Right atrium auricular region (tissue), 2 donors: ENCODE measurements at places on chromosomes 7 and 10. TPM values are rescaled to one million over a fixed set of nuclear protein-coding genes. Genes with fewer than 3 reads are reported as not detected.

ADRB1 gene
- total RNA-seq = 49.8 TPM

KLF14 gene
- not detected for total RNA-seq

NKX2-3 gene
- not detected for total RNA-seq

PNLIPRP2 gene
- not detected for total RNA-seq

MYL10 gene
- not detected for total RNA-seq

PCLO gene
- total RNA-seq = 6.3 TPM

FAM25C gene
- total RNA-seq = not detected

FOXP2 gene
- 2.0 TPM for total RNA-seq

ANKRD22 gene
- total RNA-seq = not detected

NEUROG3 gene
- not detected for total RNA-seq

MYH16 gene
- not detected for total RNA-seq

TMEM270 gene
- not detected for total RNA-seq

CTAGE4 gene
- 0.90 TPM for total RNA-seq

KLHDC10 gene
- total RNA-seq = 16.7 TPM

OR2A1 gene
- 0.28 TPM for total RNA-seq

MDFIC gene
- total RNA-seq = 35.0 TPM

DNA sequence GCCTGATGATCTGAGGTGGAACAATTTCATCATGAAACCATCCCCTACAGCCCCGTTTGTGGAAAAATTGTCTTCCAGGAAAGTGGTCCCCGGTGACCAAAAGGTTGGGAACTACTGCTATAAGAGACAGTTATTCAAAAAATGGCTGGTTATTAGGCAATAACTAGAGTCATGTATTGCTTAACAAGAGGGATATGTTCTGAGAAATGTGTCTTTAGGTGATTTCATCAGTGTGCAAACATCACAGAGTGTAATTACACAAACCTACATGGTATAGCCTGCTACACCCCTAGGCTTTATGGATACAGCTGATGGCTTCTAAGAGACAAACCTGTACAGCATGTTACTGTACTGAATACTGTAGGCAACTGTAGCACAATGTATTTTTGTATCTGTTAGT is 71.3 kb upstream of the CSTF2T start:
- DNase-seq = no peak

- DNase-seq = no peak
Observed at GRCh38 chr10:104253606-104254410, 884 bp upstream of the GSTO1 start.

DNA sequence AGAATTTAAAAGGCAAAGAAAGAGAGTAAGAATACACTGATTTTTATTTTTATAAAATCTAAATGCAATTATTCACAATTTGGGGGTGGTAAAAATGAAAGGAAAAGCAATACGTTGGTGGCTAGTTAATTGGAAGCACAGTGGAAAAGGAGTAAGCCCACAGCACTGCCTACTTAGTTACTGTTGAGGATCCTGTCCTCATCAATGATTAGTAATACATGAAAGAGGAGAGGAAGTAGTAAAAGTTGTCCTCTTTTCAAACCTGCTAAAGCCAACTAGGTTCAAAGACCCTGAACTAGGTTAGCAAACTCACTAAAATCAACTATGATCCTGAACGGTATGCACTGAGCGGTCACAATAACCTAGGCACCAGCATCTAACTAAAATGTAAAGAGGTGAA is 52.7 kb upstream of the LRRN3 start:
- DNase-seq = no peak

DNA sequence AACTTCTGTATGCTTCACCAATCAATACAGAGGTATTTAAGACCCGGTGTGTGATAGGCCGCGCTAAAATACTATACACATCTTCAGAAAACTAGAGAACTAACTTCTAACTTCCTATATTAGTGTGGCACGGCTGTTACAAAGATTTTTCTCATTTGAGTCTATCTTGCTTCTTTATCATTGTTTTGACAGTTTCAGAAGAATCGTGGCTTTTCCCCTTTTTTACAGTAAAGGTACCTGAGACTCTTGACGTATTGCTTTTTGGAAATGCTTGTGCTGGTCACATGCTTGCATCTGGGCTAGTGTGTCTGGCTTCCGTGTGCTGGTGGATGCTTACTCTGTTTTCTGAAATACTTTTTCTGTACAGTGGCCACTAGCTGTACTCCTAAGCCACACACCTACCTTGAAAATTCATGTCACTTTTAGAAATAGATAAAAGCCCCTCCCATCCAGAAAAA is 12.7 kb downstream of the IKZF1 start:
- no peak for DNase-seq

GRCh38 chr10:79502561-79503309 is 9.6 kb upstream of the EIF5AL1 start:
- no peak for DNase-seq

- DNase-seq = no peak
Observed at GRCh38 chr7:152760854-152761748, 1.5 kb downstream of the ACTR3B start.

GRCh38 chr10:102919992-102920739 is 2.1 kb downstream of the CNNM2 start:
- no peak for DNase-seq

- no peak for DNase-seq
Observed at GRCh38 chr10:60570896-60571295, 181.2 kb upstream of the ANK3 start.

GRCh38 chr7:102146122-102146521 is 140.5 kb upstream of the SH2B2 start:
- DNase-seq = peak; percentile 65

GRCh38 chr7:36147361-36147760 is 5.7 kb upstream of the EEPD1 start:
- DNase-seq = no peak

DNA sequence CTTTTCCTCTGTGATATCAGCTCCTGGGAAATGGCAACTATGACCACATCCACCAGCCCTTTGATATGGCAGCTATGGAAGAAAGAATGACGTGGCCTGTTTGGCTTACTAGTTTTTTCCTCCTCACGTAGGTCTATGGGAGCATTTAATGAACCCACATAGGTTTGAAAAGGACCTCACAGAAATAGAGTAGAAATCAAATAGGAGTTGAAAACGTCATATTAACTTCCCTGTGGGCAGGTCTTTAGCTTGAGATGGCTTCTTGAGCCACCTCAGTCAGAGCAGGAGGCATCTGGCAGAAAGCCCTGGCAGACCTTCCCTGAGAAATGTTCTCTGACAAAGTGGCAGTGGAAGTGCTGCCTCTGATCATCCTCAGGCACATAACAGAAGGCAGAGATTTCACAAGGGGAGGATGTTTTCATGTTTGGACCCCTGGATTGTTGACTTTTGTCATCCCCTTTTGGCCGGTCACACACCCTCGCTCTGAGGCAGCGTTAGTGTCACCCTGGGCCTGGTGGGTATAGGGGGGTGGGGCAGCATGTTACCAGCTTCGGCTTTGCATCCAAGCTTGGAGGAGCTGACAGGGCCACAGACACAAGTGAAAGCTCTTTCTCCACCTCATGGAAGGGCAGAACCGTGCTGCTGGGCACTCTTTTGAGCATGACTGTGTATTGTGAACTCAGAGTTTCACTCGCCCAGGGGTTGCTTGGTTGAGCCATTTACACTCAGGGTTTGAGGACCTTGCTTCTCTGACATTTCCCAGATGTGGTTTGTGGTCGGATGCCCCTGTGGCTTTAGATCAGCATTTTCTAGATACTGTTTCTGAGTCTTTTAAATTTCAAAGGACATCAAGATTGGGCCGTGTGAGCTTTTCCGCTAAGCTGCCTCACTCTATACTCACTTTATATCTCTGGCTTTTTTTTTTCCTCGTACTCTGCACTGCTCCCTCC is 184.2 kb downstream of the STK31 start:
- DNase-seq = no peak

- DNase-seq = no peak
Observed at GRCh38 chr7:6178298-6179029, 94.0 kb downstream of the CYTH3 start.

GRCh38 chr7:46753662-46754061 is 828.2 kb downstream of the TNS3 start:
- DNase-seq = no peak

DNA sequence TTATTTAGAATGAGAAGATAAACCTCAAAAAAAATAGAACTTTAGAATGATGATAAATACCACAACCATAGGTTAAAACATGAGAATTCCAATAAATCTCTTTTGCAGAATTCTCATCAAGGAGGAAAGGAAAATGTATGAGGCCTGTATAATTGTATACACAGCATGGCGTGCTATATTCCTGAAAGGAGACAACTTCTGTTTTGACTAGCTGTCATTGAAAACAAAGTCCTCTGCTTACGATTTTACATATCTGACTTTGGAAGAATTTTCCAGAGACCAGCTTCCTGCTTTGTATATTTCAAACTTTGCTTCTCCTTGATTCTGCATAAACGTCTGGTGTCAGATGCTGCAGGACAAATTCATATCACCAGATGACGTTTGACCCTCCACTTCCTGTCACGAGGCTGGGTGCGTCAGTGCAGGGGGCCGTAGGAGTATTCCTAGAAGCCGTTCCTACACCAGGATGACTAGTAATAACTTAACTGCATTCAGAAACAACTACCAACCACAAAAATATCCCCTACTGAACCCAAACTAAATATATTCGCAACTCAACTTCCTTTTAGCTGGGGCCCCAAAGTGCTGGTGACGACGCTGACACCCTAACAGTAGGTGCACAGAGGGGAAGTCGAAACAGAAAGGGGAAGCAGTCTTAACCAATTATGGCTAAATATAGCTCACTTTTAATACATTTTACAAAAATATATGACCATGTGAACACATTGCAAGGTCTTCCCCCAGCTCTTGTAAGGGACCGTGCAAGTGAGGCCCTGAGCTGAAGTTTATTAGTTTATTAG is 178.6 kb upstream of the INHBA start:
- DNase-seq = no peak

DNA sequence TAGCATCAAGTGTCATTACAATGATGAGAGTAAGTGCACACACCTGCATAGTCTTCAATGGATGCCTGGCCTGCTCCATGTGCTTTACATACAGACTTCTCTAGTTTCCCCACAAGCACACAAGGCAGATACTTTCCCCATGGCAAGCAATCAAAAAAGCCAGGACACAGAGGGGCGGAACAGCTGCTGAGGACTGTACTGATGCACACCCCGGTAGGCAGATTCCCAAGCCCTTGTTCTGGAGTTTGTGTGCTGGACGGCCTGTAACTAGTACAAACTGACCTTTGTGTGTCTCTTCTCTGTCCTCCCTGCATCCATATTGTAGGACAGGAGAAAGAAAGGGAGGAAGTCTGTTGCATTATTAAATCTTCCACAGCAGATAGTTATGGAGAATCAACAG is 25.8 kb downstream of the UBE2D4 start:
- no peak for DNase-seq

- no peak for DNase-seq
Observed at GRCh38 chr7:97179454-97180104, 62.1 kb downstream of the SDHAF3 start.

DNA sequence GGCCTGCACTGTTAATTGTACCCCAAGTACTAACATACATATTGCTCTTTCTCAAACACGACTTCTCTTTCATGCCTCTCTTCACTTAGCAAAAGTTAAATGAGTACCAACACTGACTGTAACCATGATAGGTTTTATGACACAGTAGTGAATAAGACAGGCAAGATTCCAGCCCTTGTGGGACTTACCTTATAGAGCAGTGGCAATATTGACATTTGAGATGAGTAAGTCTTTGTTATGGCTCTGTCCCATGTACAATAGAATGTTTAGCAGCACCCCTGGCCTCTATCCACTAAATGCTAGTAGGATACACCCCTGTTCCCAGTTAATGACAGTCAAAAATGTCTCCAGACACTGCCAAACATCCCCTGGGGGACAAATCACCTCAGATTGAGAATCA is 11.9 kb upstream of the COL1A2 start:
- no peak for DNase-seq

- peak; percentile 57 for DNase-seq
Observed at GRCh38 chr10:118543714-118544400, 51.6 kb downstream of the PRLHR start.

- DNase-seq = no peak
Observed at GRCh38 chr7:91683823-91684222, 196.7 kb downstream of the MTERF1 start.

GRCh38 chr7:115910541-115911164 is 119.9 kb downstream of the TFEC start:
- no peak for DNase-seq

DNA sequence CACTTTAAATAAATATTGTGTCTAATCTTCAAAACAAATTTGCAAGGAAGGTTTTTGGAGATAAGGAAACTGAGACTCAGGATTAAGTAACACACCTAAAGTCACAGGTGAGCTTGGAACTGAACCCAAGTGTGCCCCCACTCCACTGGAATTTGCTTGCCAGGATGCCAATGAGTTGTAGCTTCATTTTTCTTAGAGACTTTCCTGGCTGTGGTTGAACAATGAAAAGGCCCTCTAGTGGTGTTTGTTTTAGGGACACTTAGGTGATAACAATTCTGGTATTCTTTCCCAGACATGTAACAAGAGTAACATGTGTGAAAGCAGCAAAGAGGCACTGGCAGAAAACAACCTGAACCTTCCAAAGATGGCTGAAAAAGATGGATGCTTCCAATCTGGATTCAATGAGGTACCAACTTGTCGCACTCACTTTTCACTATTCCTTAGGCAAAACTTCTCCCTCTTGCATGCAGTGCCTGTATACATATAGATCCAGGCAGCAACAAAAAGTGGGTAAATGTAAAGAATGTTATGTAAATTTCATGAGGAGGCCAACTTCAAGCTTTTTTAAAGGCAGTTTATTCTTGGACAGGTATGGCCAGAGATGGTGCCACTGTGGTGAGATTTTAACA is 1.5 kb downstream of the IL6 start:
- no peak for DNase-seq
